Amniotic stem cell (primary cell): ENCODE measurements at places on chromosomes 13 and 19.

- no peak for DNase-seq
Measured at GRCh38 chr13:108342369-108343289, 73.1 kb downstream of the TNFSF13B start.

GRCh38 chr19:45643024-45643926, 4.1 kb upstream of the EML2 start:
- no peak for DNase-seq

DNA sequence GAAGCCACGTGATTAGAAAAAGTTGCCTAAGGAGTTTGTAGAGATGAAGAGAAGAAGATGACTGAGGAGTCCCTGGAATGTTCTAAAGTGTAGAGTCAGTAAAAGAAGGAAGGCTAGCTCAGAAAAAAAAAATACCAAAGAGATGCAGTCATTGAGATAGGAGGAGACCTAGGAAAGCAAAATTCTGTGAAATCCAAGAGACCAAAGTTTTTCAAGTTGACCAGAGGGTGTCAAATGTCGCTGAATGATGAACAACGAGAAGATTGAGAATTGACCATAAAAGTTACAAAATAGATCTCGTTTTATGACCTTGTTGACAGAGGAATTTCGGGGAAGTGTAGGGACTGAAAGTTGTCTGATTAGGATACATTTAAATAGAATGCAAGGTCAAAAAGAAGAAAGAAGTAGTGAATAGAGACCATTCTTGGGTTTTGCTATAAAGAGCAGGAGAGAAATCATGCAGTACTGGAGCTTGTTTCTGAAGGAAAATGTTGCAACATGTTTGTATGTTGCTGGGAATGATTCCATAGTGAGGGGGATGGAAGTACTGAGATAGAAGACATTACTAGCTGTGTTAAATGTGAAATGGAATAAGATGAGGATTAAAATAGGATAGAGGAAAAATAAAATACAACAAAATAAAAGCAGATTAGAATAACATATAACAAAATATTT, 30.2 kb upstream of the HTR2A start:
- DNase-seq = no peak

GRCh38 chr13:40420160-40420740, 246.2 kb downstream of the FOXO1 start:
- no peak for DNase-seq

- DNase-seq = no peak
Measured at GRCh38 chr13:75425216-75426009, 56.6 kb downstream of the TBC1D4 start.

- DNase-seq = no peak
Measured at GRCh38 chr19:5827342-5827890, 12.1 kb downstream of the FUT6 start.

GRCh38 chr19:54209058-54209810, 8.6 kb downstream of the RPS9 start:
- DNase-seq = no peak

DNA sequence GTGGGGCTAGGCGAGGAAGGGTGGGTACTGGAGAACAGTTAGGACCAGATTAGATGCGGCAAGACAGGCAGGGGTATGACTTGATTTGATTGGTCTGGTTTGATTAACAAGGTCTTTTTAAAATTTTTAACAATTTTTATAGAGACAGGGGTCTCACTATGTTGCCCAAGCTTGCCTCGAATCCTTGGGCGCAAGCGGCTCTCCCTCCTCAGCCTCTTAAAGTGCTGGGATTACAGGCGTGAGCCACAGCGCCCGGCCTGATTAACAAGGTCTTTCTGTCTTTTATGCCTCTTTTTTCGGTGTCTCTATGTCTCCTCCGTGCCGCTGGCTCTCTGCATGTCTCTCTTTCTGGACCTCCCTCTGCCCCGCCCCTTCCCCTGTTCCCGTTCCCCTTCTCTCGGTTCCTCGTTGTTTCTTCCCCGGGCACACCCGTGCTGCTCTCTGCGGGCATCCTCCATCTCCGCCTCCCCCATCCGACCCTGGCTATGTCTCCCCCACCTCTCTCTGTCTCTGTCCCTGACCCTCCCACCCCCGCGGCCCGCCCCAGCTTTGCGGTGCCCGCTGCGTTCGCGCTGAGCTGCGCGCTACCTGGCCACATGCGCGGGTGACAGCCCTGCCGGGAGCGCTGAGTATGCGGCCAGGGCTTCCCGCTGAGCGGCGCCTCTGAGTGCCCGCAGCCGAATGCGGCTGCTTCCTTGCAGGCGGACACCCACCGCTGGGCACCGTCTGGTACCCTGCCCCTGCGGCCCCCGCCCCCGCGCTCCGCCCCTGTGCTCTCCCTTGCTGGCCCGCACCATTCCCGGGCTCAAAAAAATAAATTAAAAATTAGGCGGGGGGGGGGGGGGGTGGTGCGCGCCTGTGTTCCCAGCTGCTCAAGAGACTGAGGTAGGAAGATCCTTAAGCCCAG, 8.1 kb upstream of the SDHAF1 start:
- DNase-seq = no peak

- DNase-seq = peak; percentile 17
Measured at GRCh38 chr19:56076498-56076897, 44.6 kb downstream of the ZNF787 start.

DNA sequence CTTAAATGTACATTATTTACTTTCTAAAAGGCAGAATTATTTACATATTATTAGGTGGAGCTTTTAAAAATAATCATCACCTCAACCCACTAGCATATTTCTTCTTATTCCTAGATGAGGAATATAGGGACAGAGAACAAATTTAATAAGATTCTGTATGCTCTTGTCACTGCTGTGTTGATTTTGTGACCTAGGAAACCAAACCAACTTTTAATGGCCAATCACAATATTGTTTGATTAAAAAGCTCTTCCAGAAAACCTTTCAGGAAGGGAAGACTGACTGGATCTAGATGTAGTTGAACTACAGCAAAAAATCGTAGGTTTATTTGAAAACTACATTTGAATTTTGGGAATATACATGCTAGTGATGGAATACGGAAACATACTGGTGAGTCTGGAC, 91.8 kb upstream of the RAP2A start:
- no peak for DNase-seq

- DNase-seq = no peak
Measured at GRCh38 chr13:39249982-39250381, 211.7 kb downstream of the NHLRC3 start.

DNA sequence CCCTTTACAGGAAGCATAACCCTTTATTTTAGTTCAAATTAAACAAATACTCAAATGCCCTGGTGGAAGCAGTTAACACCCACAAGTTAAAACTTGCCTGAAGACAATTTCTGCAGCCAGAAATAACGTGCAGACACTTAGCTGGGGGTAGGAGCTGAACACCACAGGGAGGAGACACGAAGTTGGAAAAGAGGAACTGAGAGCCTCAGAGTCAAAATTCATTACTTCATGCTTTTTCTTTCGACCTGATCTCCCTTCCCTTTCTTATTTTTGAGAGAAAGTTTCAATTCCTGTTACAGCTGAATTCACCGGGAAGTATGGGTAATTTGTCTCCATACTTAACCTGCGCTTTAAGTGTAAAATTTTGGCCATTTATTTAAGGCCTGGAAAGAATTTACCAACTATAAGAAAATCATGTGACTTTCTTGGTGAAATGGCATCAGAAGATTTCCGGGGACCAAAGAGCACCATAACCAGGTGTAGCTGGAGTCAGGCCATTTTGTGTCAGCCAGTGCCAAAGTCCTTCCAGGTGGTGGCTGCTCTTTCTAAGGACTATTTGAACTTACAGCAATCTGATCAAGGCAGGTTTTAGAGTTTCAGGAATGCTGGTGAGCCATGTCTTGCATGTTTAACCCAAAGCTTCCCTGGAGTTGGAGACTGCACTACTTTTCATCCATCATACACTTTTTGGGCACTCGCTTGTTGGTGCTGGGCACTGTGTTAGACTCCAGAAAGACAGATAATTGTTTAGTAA, 46.5 kb upstream of the RCBTB2 start:
- no peak for DNase-seq

DNA sequence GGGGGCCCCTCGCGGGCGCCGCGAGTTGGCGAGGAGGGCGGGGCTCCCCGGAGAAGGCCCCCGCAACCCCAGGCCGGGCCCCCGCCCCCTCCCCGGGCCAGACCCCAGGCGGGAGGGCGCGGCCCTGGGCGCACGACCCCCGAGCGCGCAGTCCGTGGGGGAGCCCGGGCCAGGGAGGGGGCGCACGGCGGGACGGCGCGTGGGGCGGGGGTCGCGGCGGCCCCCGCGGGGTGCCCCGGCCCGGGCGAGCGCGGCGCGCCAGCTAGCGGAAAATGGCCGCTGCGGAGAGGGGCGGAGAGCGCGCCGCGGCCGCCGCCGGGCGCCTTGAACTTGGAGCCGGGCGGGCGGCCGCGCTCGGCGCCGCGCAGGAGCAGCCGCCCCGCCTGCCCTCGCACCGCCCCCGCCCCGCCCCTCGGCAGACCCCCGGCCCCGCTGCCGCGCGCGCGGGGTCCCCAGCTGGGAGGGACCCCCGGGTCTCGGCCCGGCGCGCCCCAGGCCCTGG, 6.4 kb upstream of the NFIC start:
- no peak for DNase-seq

- no peak for DNase-seq
Measured at GRCh38 chr19:5451494-5451893, 3.7 kb upstream of the ZNRF4 start.

GRCh38 chr13:19572280-19572679, 10.9 kb upstream of the TPTE2 start:
- no peak for DNase-seq

DNA sequence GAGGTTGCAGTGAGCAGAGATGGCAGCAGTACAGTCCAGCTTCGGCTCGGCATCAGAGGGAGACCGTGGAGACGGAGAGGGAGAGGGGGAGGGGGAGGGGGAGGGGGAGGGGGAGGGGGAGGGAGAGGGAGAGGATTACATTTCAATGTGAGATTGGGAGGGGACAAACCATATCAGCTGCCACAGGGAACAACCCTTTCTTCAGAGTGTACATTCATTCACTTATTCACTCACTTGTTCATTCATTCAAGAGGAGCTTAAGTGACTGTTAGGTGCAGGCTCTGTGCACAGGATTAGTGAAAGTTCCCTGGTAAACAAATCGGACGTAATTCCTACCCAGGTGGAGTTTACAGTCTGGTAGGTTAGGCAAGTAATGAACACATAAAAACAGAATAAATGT, 65.6 kb upstream of the MEDAG start:
- no peak for DNase-seq

GRCh38 chr13:99702687-99703319, 201.5 kb downstream of the TM9SF2 start:
- no peak for DNase-seq

- no peak for DNase-seq
Measured at GRCh38 chr13:100098445-100099116, 9.7 kb downstream of the PCCA start.

DNA sequence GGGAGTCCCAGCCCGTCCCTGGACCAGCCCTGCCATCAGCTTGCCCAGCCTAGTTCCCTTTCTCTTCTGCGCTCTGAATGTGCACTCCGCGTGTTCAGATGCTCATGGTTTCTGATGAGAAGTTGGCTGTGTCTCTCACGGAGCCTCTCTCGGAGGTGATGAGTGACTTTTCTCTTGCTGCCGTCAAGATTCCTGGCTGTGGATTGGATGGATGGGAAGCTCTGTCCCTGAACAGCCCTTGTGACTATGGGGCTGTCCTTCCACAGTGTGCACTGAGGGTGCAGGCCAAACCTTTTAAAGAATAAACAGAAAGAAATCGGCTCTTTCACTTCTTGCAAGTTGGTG, 24.4 kb downstream of the WTIP start:
- no peak for DNase-seq

DNA sequence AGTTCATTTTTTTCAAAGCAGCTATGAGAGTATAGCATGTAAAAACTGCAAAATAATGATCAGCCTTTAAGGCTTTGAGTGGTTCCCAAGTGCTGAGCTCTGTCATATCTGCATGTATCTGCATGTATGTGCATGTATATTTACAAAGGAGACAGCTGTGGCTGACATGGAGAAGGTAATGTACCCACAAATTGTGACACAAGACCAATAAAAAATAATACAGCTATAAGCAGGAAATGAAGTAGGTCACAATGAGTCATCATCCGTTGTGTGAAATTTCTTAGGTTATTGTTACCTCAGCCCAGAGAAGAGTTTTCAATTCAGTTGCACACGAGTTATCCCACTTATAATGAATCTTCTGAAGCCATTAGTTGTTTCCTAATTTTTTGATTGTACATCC, 60.9 kb upstream of the MED4 start:
- no peak for DNase-seq

GRCh38 chr13:75469047-75469446, 12.9 kb downstream of the TBC1D4 start:
- no peak for DNase-seq

DNA sequence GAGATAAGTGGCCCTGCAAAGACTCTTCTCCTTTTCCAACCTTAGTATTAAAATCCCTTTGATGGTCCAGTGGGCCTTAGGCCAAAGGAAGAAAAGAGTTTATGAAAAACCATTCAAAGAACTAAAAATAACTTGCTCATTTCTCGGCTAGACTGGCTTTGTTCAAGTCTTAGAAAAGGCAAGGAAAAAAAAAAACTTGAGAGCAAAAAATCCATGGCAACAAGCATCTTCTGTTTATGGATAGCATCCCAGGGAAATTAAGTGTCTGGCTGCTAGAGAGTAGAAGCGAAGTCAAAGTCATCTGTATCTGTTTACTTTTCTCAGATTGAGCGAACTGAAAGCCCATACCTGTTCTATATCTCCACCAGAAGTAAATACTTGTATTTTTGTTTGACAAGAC, 129.6 kb downstream of the KCTD15 start:
- no peak for DNase-seq

DNA sequence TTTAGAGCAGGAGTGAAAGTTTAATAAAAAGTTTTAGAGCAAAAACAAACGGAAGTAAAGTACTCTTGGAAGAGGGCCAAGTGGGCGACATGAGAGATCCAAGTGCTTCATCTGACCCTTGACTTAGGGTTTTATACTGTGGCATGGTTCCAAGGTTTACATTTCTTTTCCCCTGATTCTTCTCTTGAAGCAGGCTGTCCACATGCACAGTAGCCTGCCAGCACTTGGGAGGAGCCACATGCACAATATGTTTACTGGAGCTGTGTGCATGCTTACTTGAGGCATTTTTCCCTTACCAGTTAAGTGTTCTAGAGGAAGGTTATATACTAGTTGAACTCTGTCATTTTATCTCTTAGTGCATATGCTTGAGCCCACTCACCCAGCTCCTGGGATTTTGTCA, 295.6 kb downstream of the TBC1D4 start:
- no peak for DNase-seq

- no peak for DNase-seq
Measured at GRCh38 chr13:73449252-73449651, 390.4 kb downstream of the KLF5 start.

DNA sequence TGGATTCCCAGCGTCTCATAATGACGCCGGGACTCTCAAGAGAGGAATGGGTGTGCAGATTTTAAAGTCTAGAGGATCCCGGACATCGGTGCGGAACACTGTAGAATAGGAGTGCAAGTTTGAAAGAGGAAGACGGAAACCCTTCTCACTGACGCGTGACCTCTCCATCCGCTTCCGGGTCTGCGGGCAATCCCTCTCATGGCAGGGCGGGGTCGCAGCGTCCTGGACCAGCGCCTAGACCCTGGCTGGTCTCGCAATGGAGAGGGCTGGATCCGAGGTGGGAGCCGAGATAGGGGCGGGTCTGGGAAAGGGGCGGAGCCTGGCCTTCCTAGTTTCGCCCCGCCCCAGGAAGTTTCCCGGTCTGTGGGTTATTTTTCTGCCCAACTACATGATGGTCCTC, 4.6 kb upstream of the ZNF845 start:
- no peak for DNase-seq
